ENCODE measurements at places on chromosomes 3 and 15.

DNA sequence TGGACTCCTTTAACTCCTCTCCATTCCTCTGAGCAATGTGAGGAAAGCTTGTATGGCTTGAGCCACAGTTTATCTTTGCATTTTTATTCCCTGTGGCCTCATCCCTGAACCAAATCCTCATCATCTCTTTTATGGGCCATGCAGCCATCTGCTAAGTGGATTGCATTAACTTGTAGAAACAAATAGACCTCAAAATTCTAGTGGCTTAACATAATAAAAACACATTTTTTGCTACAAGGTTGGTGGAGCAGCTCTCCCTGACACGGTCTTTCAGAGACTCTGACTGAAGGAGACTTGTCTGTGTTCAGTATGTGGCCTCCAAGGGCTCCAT lies 135.3 kb downstream of the RPL22L1 start:
- no peaks in the 10 kb centered on the region for H3K27me3 ChIP-seq
- no peak overlapping the region for H3K27ac ChIP-seq
- DNase-seq: no peak
- no peaks in the 10 kb centered on the region for H3K4me1 ChIP-seq
- H3K4me3 ChIP-seq: no peak overlapping the region

DNA sequence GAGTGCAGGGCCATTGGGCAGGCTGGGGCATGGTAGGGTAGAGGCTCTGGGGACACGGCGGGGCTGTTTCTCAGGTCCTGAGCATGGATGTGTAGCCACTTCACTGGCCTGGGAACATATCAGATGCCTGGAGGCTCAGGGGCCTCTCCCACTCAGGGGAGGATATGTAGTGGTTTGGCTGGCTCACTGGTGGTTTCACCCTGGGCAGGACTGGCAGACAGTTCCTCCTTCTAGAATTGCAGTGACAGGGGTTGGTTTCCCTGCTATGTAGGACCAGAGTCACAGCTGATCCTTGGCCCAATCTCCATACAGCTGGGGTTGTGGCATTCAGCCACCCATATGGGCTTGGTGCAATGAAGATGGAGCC lies 4.8 kb upstream of the ARHGAP31 start:
- no peaks in the 10 kb centered on the region for H3K36me3 ChIP-seq
- peaks cover 16% of the 10 kb centered on the region for H3K4me1 ChIP-seq
- no peaks in the 10 kb centered on the region for H3K27me3 ChIP-seq

GRCh38 chr15:69535101-69535638 lies 82.6 kb downstream of the RPLP1 start:
- H3K4me3 ChIP-seq: no peak overlapping the region
- no peaks in the 10 kb centered on the region for H3K27me3 ChIP-seq
- no peaks in the 10 kb centered on the region for H3K36me3 ChIP-seq
- no peak overlapping the region for H3K27ac ChIP-seq
- H3K4me1 ChIP-seq: no peaks in the 10 kb centered on the region

DNA sequence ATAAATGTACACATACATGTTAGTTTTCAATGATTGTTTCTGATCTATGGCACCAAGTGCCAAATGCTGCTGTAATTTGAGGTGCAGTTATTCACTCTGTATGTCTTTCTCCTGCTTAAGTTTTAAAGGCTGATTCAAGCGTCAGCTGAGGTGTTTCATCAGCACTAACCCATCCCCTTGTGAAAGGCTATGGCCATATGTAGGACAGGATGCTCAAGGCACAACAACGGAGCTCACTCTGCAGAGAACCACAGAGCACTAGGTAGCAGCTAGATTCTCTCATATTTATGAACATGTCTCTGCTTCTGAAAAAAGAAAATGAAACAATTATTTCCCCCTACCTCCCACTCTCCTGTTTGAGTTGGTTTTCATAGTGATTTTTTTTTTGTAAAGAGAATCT lies 340.0 kb upstream of the TMCO5A start:
- H3K27me3 ChIP-seq: no peaks in the 10 kb centered on the region
- H3K4me1 ChIP-seq: no peaks in the 10 kb centered on the region
- H3K27ac ChIP-seq: no peak overlapping the region
- DNase-seq: no peak
- H3K4me3 ChIP-seq: no peak overlapping the region

Measured in CD8-positive, alpha-beta memory T cell (primary cell).